ENCODE measurements at places on chromosomes 2 and 18.

GRCh38 chr2:7154656-7155055 is 237.4 kb downstream of the RNF144A start:
- DNase-seq, result peak; percentile 45

GRCh38 chr18:48889981-48890762 is 60.6 kb downstream of the SMAD7 start:
- DNase-seq, result no peak

DNA sequence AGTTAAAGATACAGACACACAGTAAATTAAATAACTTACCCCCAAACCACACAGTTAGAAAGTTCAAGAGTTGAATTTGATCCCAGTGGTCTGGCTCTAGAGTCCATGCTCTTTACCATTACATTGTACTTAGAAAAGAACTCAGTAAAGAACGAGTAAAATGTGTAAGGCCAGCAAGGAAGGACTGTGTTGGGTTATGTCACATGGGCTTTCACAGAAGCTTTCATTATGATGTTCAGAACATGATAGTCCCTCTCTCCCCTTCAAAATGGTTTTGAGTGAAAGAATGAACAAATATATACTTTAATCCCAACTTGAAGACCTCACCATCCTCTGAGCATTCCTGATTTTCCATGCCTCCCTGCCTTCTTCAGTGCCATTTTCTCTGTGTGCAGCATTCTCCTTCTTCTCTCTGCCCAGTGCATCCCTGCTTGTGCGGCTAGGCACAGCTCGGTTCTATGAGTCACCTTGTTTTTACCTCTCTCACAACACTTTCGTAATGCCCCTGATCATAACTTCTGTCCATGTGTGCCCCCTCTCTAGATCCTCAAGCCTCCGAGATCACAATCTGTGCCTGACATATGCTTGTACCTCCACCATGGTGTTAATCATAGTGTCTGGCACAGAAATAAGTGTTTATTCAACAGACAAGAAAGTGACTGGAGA is 22.0 kb downstream of the RASGRP3 start:
- DNase-seq, result no peak

- DNase-seq, result no peak
These were observed 5.3 kb upstream of the METTL21A start for GRCh38 chr2:207630491-207630890.

DNA sequence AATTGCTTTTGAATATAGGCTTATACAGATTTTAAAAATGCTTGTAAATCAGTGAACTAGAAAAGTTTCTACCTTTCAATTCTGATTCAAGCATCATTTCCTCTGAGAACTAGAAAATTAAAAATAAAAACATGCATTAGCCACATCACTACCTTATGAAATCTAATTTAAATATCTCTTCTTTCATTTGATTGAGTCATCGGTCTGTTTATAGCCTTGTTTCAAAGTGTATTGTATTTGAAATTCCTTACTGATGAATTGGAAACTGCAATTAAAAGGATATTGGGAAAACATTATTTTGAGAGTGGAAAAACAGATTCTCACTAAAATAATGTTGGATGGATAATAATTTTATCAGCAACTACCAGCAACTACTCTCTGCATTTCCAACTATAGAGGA is 717.7 kb upstream of the FAM98A start:
- no peak for DNase-seq

- DNase-seq, result no peak
These were observed 165.7 kb downstream of the TRIB2 start for GRCh38 chr2:12882393-12882792.

DNA sequence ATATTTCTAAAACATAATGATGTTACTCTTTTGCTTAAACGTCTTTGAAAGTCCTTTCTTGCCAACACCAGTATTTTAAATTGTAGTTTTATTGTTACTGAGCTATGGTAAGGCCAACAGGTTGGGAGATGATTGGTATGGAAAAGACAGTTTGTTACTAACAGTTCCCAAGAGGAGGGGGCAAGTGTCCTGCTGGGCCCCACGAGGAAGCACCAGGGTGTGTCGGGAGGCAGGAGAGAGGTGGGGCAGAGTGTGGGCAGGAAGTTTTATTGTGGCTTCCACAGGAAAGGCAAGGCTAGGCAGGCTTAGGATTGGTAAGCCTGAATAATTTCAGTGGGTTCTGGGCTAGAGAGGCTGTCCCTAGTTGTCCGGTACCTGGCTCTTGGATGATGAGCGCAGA is 134.3 kb downstream of the SOCS6 start:
- no peak for DNase-seq

DNA sequence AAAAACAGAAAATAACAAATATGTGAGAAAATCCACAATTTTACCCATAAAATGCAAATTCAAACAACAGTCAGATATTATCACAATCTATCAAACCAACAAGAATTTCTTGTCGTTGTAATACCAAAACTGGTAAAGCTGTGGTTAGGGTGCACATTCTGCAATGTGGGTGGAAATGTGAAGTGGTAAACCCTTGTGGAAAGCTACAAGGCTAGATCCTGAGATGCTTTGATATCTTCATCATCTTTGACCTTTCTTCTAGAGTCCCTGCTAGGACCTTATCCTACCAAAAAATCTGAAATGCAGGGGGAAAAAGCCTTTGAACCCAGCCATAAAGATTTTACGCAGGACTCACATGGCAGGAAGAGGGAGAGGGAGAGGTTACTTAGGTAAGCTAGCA is 17.2 kb upstream of the ATG16L1 start:
- DNase-seq, result no peak

- DNase-seq, result no peak
These were observed 145.7 kb upstream of the DLX2 start for GRCh38 chr2:172248381-172248780.

- no peak for DNase-seq
These were observed 78.9 kb downstream of the KCNF1 start for GRCh38 chr2:10990561-10991111.

DNA sequence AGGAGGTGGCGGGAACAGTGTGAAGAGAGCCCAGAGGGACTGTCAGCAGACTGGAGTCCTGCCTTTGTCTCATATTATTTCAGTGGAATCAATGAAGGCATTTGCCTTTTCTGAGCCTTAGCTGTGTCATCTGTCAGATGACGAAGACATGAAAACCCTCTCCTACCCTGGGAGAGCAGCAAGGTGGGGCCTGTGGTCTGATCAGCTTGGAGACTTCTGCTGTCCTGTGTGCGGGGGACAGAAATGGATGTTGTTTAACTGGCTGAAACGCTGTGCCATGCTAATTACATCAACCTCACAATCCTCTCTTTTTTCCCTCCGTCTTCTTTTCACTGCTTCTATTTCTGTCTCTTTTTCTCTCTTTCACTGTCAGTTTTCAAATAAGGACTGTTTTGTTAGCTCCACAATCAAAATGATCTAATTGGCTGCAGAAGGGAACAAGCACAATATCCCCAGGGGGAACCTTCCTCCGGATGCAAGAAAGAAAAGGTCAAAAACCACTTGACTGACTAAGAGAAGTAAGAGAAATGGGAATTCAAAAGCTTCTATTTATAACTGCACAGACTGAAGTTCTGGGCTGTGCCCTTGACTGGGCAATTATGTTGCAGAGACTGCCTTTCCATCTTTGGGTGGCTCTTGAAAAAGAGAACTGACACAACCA is 340.1 kb downstream of the CLIP4 start:
- DNase-seq, result no peak

GRCh38 chr2:178920916-178921513 is 113.8 kb upstream of the TTN start:
- DNase-seq, result no peak

DNA sequence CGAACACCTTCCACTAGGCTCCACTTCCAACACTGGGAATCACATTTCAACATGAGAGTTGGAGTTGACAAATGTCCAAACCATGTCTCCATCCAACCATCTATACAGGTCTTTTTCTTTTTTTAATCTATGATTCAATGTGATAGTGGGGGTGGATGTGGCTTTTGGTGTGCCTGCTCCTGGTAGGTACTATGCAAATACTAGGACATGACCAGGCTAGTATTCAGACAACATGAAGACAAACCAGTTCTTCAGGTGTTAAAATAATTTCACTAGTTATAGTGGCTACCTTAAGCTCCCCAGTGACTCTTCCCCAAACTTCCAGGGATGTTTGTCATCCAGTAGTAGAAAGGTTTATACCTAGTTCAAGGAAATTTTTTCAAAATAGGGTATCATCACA is 387.5 kb downstream of the CDH2 start:
- DNase-seq, result no peak

- DNase-seq, result no peak
These were observed 1067.4 kb downstream of the CNTNAP5 start for GRCh38 chr2:125092276-125093009.

DNA sequence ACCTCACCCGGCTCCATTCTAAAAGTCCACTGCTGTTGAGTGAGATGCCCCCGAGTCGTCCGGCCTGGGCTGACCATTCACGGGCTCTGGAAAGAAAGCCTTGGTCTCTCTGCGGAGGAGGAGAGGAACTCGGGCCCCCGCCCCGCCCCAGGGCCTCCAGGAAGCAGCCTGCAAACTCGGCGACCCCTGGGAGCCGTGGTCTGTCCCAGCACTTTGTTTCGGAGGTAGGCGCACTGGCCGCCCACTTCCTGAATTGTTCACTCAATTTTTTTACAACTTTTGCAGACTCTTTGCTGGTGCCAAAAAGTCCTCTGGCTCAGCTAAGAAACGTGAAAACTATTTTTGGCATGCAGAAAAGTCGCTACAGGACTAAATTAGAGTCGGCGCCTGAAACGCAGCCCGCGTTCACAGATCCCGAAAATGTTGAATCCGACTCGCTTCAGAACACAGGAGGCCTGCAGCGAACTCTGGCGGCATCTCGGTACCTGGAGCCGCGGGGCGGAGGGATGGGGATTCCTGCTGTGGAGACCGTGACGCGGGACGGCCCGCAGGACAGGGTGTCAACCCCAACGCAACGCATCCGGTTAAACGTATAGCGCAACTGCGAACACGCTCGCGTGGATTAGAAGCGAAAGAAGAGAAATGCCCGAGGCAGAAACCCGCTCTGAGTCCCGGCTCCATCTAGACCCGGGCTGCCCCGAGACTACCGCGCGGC is 1.5 kb downstream of the PXDN start:
- no peak for DNase-seq

DNA sequence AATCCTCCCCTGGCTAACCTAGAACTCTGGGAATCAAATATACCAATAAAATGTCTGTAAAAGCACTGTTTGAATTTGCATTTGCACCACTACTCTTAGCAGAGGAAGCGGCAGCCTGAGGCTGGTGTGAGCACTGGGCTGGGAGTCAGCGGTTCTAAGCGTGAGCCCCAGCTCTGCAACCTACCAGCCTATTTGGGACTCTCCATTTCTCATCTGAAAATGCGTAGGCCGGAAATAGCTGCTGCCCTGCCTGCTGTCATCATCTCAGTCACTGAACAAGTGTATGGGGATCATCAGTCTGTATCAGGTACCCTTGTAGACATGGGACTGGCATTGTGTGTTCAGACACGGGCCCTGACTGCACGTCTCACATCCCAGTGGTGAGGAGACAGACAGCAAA is 194.3 kb downstream of the ANKRD30B start:
- DNase-seq, result no peak
